Kidney glomerular epithelial cell (primary cell): ENCODE measurements at places on chromosomes 1 and 21.

DNA sequence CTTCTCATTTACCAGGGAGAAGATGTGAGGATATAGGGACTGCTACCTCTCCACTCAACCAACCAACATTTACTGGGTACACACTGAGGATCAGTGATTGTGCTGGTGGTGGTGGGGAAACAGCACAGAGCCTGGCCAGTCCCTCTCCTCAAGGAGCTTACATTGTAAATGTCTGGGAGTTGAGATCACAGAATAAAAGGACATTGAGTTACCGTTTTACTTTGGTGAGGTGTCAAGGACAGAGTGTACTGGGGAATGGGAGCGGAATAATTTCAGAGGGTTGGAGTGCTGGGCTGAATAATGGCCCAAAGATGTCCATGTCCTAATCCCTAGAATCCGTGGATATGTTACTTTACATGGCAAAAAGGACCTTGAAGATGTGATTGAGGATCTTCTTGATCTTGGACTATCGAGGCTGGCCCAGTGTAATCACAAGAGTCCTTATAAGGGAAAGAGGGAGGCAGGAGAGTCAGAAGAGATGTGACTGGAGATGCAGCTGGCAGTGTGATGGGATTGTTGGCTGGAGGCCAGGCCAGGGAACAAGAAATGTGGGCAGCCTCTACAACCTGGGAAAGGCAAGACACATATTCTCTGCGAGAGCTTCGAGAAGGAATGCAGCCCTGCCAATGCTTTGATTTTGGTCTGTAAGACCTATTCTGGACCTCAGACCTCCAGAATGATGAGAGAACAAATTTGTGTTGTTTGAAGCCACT is 26.6 kb upstream of the RWDD3 start:
- no peak for DNase-seq

- peak; percentile 62 for DNase-seq
These were observed 366.3 kb upstream of the ESRRG start for GRCh38 chr1:217089361-217090014.

GRCh38 chr1:17672226-17672625 is 82.9 kb upstream of the ACTL8 start:
- no peak for DNase-seq

DNA sequence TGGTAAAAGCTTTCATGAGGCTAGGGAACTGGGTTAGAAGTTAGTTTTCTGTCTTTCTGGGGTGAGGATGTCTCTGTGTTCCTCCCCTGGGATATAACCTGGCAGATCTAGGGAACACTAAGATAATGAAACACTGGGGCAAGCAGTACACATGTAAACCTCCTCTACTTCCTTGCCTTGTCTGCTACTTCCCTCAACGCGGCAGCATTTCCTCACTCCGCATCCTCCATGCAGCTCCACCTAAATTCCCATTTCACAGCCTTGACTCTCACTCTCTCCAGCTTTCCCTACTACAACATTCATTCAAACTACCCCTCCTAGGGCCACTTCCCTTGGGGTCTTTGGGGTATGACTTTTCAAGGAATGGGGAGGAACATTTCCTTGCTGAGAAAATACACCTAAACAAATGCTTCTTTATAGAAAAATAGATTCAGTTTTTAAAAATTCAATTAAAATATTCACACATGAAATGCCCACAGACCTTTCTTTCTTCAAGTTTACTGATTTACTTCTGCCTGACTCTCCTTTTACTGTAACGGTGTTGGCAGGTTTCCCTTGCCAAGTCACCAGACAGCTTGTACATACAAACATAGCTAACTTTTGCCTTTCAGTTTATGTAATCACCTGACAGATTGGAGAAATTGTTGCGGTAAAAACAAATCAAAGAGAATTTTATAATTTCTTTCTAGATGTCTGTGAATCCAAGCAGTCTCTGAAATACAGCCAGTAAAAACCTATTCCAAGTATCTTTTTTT is 90.1 kb downstream of the TNFSF18 start:
- peak; percentile 31 for DNase-seq

- DNase-seq: no peak
These were observed 15.8 kb downstream of the SYNJ1 start for GRCh38 chr21:32712043-32712442.

DNA sequence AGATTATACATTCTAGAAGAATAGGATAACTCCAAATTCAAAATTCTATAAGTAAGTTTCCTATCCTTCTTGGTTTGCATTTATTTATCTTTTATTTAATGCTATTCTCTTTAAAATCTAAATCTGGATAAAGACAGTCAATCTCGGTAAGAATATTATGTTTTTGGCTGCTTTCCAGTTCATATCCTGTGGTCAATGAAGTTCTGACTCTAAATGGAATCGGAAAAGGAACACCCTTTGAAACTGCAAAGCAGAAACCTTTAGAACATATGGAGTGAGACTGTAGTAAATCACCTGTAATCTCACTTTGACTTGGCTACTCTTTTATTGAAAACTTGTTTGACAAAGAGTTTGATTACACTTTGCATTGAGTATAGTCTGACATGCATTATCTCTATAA is 85.2 kb downstream of the KIFAP3 start:
- no peak for DNase-seq

DNA sequence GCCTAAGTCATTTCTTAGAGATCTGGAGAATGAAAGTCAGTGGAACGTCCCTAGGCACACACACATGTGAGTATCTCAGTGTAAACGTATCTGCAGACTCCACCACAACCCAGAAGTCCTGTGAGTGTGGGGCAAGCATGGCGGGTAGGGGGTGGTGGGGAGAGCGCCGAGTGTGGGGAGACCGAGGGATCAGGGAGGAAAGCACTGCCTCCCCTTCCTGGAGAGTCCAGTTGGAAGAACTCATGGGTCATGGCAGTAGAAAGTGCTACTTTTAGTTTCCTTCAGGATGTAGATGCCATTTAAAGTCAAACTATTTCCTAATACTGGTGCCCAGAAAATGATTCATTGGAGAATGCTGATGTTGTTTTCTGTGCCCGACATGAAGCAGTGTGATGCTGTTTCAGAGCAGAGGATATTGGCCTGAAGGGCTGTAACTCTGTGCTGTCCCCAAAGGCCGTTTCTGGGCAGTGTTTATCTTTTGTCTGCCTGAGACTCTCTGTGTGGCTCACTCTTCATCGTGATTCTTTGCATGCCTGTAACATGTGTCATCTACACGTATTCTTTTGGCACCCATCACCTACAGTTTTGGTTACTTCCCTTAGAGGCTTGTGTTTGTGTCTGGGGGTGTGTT is 45.7 kb upstream of the TSPAN2 start:
- peak; percentile 65 for DNase-seq

DNA sequence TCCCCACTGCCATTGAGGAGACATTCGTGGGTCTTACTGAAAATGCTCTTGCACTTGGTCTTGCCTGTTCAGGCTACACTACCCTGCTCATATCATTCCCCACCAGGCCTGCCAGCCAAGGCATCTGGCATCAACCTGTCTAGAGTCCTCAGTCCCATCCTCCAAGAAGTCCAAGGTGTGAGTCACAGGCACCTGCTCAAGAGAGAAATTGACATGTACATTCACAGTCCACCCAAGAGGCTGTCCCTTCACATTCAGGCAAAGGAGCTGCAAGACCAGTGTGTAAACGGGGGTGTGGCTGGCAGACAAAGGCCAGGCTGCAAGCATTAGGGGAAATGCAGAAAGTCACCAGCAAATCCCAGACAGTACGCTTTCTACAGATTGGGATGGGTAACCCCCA is 13.1 kb upstream of the PLA2G2C start:
- DNase-seq: no peak

DNA sequence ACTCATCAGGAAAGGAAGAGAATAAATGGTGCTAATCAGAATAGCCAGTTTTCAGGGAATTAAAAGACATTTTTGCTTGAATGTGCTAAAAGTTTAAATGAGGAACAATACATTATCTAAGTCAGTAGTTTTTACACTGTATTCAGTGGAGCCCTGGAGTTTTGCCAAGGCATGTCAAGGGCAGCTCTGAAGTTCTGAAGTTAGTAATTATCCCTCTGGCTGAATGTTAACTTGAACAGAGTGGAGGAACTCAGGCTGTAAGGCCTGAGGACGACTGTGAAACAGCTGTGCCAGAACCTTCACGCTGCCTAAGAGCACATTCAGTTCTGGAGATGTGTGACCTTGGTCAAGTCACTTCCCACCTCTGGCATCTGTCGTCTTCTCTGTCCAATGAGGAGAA is 68.1 kb downstream of the EDEM3 start:
- no peak for DNase-seq

DNA sequence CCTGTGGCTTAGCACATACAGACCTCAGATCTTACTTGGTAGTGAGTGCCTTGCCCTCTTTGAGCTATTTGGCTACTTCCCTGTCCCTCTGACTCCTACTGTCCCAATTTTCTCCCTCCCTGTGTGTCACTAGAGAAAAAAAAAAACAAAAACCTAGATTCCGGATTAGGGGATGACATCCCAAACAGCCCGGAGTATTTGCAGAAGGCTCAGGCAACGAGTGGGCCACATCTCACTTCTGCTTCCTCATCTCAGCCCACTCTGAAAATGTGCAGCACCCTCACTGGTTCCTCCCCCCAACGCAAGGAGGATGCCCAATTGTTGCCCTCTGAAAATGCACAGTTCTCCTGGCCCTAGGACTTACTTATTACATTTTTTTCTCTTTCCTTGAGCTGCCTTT is 4.9 kb downstream of the NHLH1 start:
- DNase-seq: no peak

DNA sequence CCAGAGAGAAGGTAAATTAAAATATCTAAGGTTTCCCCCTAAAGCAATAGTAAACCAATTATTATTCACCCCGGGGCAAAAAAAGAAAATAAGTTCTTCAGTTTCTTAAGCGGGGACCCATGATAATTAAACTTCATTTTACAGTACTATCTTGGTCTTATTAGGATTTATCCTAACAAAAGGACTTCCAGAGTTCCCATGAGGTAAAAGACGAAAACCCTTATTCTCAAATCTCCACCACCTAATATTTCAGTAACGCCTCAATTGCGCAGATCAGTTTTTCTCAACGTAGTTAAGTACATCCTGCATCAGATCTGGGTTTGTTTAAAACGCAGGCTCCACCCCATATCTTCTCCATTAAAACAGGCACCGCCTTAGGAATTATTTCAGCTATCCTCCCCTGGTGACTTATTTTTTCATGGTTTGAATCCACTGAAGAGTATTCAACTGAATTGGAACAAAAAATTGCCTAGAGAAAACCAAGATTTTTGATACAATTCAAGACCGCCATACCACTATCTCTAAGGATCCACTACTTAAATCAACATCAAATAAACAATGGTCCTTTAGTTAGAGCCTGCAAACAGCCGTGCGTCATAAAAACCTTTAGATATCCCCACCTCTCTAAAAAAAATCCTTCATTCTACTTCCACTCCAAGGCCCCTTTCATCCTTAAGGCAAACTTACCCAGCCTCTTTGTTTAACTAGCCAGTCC is 1.7 kb downstream of the MCL1 start:
- no peak for DNase-seq

- DNase-seq: no peak
These were observed 21.3 kb upstream of the HTR1D start for GRCh38 chr1:23238565-23238964.

GRCh38 chr1:178057141-178057765 is 36.7 kb upstream of the RASAL2 start:
- DNase-seq: no peak

GRCh38 chr21:37207441-37208009 is 59.6 kb downstream of the VPS26C start:
- no peak for DNase-seq

GRCh38 chr1:27414091-27414490 is 21.7 kb downstream of the GPR3 start:
- DNase-seq: no peak

GRCh38 chr1:216531263-216532239 is 108.3 kb upstream of the USH2A start:
- DNase-seq: peak; percentile 50

- DNase-seq: peak; percentile 85
These were observed 40.7 kb downstream of the CASQ2 start for GRCh38 chr1:115727706-115728249.

GRCh38 chr21:26148840-26149354 is 21.7 kb downstream of the APP start:
- DNase-seq: peak; percentile 21

DNA sequence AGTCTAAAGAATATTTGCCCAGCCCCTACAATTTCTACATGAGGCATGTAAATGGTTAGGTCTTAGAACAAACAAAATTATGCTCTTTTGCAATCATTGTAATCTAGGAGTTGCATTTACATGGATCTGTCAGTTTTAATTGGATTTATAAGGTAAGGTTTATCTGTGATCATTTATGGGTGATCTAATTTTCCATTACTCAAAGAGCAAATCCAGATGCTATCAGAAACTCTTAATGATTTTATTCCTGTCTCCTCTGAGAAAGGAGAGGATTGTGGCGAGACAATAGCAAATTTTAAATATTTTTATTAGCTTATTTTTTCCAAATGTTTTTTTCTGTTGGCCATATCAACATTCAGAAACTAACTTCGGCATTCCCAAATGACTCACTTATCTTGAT is 14.2 kb upstream of the NEGR1 start:
- DNase-seq: no peak

- no peak for DNase-seq
These were observed 33.6 kb downstream of the CD58 start for GRCh38 chr1:116537040-116537831.

- DNase-seq: peak; percentile 10
These were observed 5.4 kb downstream of the PPP2R5A start for GRCh38 chr1:212290608-212291007.

- no peak for DNase-seq
These were observed 123.5 kb upstream of the HOOK1 start for GRCh38 chr1:59691261-59691660.

DNA sequence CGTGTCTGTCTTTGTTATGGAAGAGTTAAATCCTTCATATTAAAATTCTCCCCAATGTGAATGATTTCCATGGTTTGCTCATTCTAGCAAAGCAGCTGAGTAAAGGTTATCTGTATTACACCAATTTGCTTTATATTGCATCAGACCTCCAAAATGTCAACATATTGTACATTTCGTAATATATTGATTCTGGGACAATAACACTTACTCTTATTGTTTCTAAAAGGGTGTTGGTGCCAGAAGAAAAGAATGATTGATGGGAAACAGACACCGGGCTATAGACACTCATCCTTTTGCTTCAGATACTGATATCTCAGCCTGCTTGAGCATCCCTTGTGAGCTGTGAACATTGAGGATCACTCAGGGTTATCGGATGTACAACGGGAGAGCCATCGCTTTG is 7.0 kb downstream of the NTNG1 start:
- no peak for DNase-seq

GRCh38 chr1:184504040-184504954 is 117.5 kb downstream of the C1orf21 start:
- DNase-seq: no peak

GRCh38 chr1:241591317-241591716 is 48.9 kb downstream of the CHML start:
- DNase-seq: peak; percentile 58

DNA sequence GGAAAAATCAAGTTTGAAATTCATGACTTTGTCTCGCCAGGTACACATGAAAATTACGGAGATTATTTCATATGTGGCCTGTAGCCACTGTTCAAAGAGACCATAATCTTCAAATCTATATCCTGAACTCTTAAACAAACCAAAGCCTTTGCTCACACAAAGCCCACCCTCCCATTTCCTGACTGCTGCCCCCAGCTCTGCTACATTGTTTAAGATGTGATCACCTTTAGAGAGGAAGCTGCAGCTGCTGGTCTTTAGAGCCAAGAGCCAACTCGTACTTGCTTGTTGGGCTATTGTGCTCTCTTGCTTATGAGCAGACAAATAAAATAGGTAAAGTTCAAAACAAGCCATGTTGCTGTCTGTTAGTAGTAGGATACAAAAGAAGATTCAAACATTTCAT is 71.9 kb downstream of the DTL start:
- DNase-seq: no peak

GRCh38 chr1:65151641-65152040 is 3.6 kb downstream of the AK4 start:
- DNase-seq: no peak

GRCh38 chr1:63634471-63634870 is 41.3 kb downstream of the PGM1 start:
- DNase-seq: peak; percentile 72
